ENCODE measurements at places on chromosomes 7 and 10.
A peak's percentile ranks its signal among the peaks of the same experiment; 100 is the strongest.

DNA sequence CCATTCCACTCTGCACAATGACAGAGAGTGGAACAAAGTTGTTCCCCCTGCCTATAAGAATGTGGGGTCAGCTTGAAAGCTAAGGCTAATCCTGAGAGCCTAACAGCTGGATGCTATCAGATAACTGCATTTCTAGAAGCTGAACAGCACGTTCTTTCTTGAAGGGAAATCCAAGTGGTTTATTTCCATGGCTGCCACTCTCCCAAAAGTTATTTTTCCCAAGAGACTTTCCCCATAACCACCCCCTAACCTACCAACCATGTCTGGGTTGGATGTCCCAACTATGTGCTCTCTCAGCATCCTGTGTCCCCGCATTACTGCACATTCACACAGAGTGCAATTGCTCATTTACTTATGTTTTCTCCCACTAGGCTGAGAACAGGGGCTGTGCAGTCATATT, 140.7 kb upstream of the ANKRD1 start:
- no peak for DNase-seq

DNA sequence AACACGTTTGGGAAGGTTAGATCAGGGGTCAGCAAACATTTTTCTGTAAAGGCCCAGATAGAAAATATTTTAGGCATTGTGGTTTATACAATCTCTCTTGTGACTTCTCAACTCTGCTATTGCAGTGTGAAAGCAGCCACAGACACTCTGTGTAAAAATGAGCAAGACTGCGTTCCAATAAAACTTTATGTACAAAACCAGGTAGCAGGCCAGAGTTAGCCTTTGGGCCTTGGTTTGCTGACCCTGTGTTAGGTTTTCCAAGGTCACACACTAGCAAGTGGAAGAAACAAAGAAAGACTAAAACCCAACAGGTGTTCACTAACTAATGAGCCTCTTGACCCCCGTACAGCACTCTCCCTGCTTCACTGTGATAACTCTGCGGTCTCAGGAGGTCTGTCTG, 14.9 kb upstream of the PAXIP1 start:
- no peak for DNase-seq

DNA sequence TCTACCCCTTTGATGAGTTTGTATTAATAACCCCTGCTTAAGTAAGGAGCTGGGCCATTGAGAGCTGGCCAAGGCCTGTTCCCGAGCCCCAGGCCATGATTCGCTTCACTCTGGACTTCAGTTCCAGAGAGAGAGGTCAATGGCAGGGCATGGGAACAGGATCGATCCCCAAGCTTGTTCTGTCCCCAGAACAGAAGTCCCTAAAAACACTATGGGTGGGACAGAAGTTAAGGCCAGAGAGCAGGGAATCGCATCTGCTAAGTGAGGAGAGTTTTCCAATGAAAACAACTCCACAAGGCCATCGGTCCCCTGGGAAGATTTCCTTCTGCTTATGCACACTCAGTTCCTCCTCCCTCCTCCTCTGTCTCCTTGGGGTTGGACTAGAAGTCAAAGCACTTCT, 159.6 kb downstream of the LSM5 start:
- no peak for DNase-seq

GRCh38 chr10:35208536-35208935, 81.9 kb downstream of the CREM start:
- peak; percentile 90 for DNase-seq

DNA sequence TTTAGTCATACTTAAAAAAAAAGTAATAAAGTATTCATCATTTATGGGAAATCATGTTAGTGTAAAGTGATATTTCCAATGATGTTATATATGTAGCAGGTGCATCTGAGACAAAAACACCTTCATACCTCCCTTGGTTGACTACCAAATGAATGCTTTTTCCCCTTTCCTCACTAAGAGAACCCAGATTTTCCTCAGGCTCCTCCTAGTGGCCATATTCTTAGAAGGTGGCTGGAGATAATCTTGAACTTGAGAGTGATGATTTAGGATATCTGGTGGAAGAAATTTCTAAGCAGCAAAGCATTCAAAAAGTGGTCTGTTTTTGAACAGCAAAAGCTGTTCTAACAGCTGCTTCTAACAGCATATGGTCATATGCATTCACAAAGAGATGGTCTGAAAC, 16.8 kb upstream of the DNAH11 start:
- peak; percentile 3 for DNase-seq

- DNase-seq = no peak
Measured at GRCh38 chr10:24494777-24495176, 228.9 kb downstream of the ARHGAP21 start.

DNA sequence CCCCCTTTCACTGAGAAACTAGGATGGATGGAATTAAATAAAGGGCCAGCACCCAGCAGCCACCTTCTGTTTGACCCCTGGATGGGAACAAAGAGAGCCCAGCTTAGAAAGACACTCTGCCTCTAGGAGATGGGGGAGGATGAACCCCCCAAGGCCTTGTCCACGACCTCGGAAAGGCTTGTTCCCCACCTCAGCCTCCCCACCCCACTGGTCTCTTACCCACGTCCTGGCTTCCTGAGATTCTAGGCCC, 9.7 kb downstream of the ITPRIP start:
- DNase-seq = no peak

DNA sequence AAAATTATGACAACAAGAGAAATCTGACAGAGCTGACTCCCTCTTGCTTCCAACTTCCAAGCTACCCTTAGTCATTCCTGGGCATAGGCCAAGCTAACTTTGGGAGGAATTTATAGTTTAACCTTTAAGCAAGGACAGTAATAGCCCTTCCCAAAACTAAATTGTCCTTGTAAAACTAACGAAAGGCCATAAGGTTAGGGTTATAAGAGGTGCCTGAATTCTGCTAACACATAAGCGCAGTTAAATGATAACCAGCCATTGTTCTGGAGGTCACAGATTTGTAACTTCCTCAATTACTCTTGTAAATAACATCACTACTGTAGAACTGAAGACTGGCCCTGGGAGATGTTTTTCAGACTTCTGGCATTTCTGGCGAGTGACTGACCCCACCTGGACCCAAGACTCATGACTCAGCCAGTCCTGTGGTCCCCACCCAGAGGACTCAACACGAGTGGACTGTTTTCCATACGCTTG, 481.2 kb downstream of the KCNMA1 start:
- DNase-seq = no peak

DNA sequence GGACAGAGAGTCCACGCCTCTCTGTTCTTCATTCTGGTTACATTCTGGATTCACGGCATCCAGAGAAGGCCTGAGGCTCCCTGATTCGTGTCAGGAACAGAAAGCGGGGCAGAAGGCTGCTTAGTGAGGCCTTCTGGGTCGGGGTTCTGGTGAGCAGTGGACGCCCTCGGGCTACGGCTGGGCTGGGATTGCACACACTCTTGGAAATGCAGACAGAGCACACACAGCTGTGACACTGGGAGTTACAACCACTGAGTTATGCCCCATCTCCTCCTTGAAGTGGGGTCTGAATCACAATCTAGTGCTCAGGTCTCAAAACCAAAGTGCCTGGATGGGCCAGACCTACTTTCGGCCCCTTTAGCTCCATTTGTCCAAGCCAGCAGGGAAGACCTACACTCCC, 156.9 kb upstream of the GDF10 start:
- DNase-seq = no peak

DNA sequence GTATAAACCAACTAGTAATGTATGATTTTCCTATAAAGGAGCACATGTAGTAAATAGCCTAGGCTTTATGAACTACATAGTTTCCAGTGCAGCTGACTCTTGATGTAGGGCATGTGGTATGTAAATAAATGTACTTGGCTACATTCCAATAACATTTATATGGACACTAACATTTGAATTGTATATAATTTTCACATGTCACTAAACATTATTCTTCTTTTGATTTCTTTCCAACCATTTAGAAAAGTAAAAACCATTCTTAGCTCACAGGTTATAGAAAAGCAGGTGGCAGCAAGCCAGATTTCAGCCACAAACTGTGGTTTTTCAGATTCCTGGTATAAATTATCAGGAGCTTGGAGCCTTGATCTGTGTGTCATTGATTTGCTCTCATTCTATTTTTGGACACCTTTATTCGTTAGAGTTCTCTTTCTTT, 1182.0 kb downstream of the CNTNAP2 start:
- peak; percentile 83 for DNase-seq

- no peak for DNase-seq
Measured at GRCh38 chr7:22996470-22996869, 17.5 kb downstream of the HYCC1 start.

GRCh38 chr7:76403780-76404494, 5.6 kb downstream of the SSC4D start:
- DNase-seq = peak; percentile 81

GRCh38 chr7:99499371-99499720, 735 bp downstream of the ZNF394 start:
- DNase-seq = peak; percentile 65

DNA sequence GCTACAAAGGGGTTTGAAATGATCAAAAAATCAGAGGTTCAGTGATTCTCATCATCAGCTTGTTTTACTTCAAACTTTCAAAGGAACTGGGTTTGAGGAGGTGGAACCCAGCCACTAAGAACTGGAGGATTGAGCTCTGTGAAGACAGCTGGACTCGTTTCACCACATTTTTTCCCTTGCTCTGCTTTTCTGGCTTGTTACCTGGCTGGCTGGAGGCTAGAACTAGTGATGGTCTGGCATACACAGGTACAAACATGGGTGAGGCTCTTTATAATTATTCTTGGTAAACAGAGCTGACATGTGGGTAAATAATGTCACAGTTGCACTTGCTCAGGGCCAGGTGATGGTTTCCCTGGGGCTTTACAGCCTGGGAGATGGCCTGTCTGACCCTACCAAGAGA, 352.5 kb downstream of the FGFR2 start:
- DNase-seq = no peak

DNA sequence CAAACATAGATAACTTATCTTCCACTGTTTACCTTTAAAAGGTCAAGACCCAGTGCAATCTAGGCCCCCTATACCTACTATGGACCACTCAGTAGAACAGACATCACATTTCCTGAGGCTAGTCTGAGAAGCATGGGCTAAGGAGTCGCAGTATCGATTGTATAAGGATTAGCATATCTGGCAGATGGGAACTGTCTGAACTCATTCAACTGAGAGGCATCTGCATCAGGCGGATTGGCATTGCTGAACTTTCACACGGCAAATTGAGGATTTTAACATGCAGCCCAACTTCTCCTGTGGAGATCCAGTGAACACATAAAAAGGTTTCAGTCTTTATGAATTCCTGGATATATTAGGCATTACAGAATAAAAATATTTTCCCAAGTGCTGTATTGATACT, 89.1 kb upstream of the LRGUK start:
- DNase-seq = no peak

DNA sequence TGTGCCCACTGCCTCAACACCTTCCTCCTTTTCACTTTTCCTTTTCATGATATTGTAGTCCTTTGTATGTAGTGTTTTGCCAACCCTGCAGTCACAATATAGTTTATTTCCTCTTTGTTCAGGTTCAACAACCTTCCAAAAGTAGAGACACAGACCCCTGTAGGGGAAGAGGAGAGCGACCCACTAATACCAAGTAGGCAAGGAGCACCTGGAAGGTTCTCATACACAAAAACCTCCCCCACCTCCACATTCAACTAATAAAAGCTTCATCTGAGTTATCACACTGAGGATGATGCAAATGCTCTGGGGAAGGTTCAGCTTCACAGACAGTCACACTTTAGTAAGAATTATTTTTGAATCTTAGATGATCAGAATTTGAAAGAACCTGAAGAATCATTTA, 41.6 kb downstream of the PIK3AP1 start:
- no peak for DNase-seq

- no peak for DNase-seq
Measured at GRCh38 chr7:80279760-80280159, 145.1 kb downstream of the GNAI1 start.

GRCh38 chr10:121774404-121774803, 153.4 kb downstream of the ATE1 start:
- DNase-seq = no peak

GRCh38 chr7:140330128-140330527, 68.2 kb downstream of the SLC37A3 start:
- no peak for DNase-seq

DNA sequence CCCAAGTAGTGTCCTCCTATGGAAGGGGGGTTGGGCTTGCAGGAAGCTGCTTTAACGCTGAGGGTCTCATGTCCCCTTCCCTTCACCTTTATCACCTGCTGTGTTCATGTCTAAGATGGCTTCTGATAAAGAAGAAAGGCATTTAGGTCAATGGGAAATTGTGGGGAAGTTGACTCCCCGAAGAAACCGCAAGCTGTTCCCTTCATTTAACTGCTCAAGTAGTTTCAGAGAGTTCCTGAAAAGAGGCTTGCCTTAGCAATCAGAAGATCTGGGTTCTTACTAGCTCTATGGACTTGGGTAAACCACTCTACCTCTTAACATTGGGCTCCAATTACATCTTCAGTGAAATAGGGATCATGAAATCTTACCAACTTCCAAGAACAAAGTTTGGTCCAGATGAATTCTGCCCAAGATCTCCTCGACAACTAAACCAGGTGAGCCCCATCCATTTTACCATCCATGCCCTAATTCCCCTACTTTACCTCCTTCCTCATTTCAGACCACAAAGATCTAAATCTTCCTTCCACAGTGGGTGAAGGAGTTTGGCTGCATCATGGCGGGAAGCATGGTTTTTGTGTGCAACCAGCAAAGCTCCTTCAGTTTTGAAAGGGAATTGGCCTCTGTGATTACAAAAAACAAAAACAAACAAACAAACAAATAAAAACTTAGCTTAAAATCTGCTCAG, 30.4 kb upstream of the UCN3 start:
- no peak for DNase-seq

- no peak for DNase-seq
Measured at GRCh38 chr7:55065511-55066229, 46.9 kb downstream of the EGFR start.

- DNase-seq = no peak
Measured at GRCh38 chr10:132522521-132523411, 14.8 kb upstream of the INPP5A start.

DNA sequence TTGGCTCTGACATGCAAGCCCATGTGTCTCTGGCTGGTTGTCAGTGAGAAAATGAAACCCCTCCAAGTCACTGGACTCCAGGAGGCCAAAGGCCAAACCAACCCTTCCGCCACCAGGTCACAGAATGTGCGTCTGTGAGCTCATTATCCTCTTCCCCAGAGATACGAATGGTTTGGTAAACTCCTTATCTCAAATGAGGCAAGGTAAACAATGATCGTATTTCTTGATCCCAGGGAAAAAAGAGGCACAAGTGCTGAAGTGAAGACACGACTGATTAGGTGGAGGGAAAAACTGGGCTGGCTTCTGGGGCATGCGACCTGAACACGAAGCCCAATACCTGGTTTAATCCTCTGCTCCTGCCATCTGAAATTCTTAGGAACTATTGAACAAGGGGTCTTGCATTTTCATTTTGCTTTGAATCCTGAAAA, 70.6 kb upstream of the ARID5B start:
- no peak for DNase-seq

GRCh38 chr7:4774658-4775249, 669 bp upstream of the AP5Z1 start:
- DNase-seq = peak; percentile 19

GRCh38 chr7:131919920-131920709, 363.7 kb upstream of the PODXL start:
- no peak for DNase-seq

DNA sequence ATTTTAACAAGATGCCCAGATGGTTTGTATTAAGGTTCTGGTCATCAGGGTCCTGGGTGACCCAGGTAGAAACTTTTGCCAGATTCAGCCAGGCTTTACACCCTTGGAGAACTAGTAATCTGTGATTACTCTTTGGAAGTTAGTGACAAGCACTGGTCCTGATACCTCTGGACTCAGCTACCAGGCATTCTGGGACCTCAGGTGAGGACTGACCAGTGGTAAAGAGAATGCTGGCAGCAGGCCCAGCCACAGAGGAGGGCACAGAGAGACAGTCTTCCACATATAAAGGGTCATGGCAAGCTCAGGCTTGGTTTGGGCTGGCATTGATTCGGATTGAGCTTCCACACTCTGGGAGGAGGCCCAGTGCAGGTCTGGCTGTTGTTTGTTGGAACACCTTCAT, 112.0 kb upstream of the CHST15 start:
- DNase-seq = no peak
